ENCODE measurements at places on chromosomes 3 and 15.

DNA sequence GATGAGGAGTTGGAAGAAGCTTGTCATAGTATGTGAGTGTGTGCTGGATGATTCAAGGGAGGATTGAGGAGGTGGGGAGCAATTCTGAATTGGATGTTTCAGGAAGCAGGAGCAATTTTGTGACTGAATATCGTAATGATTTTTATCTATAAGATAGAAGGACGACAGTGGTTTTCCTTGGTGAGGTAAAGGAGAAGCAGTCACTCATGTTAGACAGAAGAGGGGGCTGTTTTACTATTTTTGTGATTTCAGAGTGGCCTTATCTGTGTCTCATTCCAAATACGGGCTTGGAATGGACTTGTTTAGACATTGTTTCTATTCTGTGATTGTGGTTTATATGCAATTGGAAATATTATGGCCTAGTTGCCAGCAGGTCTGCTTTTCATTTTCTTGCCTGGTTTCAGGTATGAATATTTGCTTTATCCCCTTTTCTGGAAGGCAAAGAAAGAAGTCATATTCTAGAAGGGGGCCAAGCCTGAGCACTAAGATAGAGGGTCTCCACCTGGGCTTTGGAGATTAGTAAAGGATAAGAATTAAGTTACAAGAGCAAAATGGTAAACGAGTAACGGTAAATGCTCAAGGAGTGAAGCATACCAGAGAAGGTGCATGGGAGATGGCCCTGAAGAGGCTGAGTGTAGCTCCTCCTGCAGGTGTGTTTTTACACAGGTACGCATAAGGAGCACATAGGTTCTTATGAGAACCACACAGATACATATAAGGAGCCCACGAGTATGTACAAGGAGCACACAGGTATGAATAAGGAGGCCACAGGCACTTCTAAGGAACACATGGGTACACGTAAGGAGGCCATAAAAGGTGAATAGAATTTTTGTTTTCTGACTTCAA, 124.6 kb upstream of the KCNAB1 start:
- DNase-seq: peak; percentile 67

GRCh38 chr3:85572978-85573377, 614.2 kb downstream of the CADM2 start:
- no peak for DNase-seq

- DNase-seq: no peak
Measured at GRCh38 chr3:45841420-45841756, 531 bp downstream of the LZTFL1 start.

- no peak for DNase-seq
Measured at GRCh38 chr15:39851500-39852092, 68.5 kb downstream of the GPR176 start.

- peak; percentile 42 for DNase-seq
Measured at GRCh38 chr15:74725845-74726773, 781 bp upstream of the CYP1A1 start.

DNA sequence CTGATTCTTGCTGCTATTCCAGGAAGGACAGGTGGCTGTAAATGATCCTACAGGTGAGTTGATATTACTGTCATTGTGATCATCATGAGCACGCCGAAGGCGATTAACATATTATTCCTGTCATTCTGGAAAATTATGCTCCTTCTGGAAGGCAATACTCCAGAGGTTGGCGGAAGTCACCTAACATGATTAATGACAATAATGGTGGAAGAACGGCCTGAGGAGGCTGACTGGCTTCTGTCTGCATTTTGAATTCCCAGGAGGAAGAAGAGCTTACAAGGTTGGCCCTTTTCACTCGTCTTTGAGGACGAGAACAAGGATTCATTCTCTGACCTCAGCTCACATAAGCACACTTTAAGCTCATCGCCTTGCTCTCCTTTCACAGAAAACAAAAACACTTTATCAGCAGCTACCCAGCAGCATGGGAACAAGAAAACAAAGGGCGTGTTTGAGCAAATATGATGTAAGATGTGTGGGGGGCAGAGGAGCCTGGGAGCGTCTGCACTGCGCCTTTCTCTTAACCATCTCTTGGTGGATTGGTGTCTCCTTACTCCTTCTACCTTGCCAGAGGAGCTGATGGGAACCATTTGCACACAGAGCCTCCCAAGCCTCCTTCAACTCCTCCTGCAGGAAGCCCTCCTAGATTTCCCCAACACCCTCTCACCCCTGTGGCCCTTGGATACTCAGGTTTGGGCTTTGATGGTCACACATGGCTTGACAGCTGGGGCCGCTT, 23.0 kb downstream of the ACSBG1 start:
- DNase-seq: no peak

GRCh38 chr3:71121429-71122167, 461.9 kb downstream of the FOXP1 start:
- no peak for DNase-seq

DNA sequence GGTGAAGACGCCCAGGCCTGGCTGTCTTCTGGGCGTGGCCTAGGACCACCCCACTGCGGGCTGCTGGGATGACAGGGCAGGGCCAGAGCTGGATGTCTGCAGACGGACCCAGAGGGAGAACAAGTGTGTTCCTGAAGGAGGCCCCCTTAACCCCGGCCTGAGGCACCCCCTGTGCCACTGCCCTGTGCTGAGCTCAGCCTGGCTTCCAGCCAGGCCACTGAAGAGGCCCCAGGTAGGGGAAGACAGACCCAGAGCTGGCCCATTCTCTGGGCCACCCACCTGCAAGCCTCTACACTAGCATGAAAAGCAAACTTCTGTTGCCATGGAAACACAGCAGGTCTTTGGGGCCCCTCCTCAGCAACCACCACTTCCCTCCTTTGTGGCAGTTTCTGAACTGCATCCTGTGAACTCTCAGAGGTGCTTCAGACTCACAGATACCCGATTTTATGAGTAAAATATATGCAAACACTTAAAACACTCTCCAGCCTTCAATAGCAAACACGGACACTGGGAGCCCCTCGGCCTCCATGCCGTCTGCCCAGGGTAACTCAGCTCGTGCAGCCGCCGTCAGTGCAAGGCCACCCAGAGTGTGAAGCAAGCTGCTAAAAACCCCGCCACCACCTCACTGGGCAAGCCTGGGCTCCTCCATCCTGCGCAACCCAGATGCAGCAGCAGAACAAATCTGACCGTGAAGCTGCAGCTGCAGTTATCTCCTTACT, 42.5 kb downstream of the CMTM6 start:
- DNase-seq: peak; percentile 69

GRCh38 chr3:108462899-108463298, 47.5 kb downstream of the MYH15 start:
- no peak for DNase-seq

DNA sequence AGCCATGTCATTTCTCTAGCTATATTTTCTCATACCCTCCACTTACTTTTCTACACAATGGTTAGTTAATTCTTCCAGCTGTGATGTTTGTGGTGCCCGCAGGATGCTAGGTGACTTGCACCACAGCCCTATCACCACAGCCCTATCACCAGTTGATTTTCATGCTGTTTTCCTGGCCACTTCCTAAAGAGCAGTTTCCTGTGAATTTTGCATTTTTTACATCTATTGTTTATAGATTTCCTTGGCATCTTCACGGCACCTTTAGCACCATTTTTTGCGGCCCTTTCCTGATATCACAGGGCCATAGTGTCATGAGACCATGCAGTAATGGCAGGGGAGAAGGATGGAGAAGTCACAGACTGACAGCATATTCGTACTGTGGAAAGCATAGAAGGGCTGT, 132.9 kb upstream of the PRICKLE2 start:
- no peak for DNase-seq

DNA sequence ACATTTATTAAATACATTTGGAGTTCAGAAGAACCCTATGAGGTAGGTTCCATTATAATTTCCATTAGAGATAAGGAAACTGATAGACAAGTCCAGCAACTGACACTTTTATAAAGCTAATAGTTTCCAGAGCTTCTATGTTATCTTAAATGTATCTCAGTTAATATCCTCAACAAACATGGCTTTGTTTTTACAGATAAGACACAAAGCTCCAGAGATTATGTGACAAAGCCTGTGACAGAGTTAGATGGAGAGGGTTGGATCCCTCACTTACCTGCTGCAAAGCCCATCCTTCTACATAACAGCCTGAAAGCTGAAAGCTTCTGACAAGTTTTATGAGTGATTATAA, 473 bp upstream of the COMMD2 start:
- no peak for DNase-seq

DNA sequence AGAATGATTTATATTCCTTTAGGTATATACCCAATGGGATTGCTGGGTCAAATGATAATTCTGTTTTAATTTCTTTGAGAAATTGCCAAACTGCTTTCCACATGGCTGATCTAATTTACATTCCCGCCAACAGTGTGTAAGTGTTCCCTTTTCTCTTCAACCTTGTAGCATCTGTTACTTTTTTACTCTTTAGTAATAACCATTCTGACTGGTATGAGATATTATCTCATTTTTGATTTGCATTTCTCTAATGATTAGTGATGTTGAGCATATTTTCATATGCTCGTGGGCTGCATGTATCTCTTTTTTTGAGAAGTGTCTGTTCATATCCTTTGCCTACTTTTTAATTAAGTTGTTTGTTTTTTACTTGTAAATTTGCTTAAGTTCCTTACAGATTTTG, 1264.2 kb downstream of the OTOL1 start:
- no peak for DNase-seq

DNA sequence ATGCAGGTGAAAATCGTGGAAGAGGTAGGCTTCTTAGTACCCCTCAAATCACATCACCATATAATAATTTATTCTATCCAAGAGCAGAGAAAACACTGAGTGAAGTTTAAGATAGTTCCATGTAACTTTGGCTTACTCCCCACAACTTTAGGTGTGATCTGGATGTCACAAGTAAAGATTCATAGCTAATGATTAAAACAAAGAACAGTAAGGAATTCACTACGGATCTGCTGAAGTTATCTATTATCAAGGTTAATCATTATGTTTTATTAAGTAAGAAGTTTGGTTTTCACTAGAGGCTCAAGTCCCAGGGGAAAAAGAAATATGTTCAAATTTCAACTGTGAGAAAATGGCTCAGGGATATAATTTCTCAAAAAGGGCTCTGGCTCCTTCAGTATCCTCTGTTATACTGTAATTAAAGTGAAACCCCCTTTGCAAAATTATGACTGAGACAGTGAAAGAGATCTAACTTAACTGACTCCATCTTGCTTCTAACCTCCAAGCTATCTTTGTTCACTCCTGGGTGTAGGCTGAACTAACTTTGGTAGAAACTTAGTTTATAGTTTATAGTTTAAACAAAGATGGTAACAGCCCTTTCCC, 17.1 kb downstream of the CD80 start:
- DNase-seq: no peak

- no peak for DNase-seq
Measured at GRCh38 chr3:118968640-118969039, 66.0 kb downstream of the IGSF11 start.

DNA sequence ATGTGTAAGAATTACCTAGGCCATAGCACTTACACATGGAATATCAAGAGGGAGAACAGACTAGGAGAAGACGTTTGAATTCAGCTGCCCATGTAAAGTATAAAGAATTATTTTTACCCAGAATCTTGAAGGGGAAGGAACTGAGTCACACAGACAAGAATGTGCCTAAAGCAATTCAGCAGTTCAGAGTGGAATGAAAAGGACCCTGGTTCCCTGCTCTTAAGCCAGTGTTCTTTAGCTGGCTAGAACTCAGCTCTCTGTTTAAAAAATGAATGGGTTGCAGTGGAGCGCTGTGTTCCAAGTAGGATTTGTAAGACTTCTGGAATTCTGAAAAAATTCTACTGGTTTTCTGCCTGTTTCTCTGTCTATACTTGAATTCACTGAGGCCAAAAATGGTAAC, 440.2 kb downstream of the LPP start:
- no peak for DNase-seq

GRCh38 chr15:73972984-73973682, 19.0 kb downstream of the STOML1 start:
- DNase-seq: peak; percentile 65

- DNase-seq: no peak
Measured at GRCh38 chr3:173465112-173465511, 67.6 kb downstream of the NLGN1 start.

- peak; percentile 12 for DNase-seq
Measured at GRCh38 chr3:154095832-154096421, 25.3 kb upstream of the ARHGEF26 start.

GRCh38 chr15:30962659-30963058, 28.8 kb downstream of the MTMR10 start:
- no peak for DNase-seq

- no peak for DNase-seq
Measured at GRCh38 chr15:43118829-43119228, 13.0 kb upstream of the UBR1 start.

GRCh38 chr3:186552408-186553031, 8.3 kb upstream of the CRYGS start:
- DNase-seq: no peak

GRCh38 chr3:136818769-136819391, at the start of gene SLC35G2:
SLC35G2 (plus strand) TSS chr3:136819126; CDS start chr3:136854461, 35,335 bp downstream.
- DNase-seq: peak; percentile 60

DNA sequence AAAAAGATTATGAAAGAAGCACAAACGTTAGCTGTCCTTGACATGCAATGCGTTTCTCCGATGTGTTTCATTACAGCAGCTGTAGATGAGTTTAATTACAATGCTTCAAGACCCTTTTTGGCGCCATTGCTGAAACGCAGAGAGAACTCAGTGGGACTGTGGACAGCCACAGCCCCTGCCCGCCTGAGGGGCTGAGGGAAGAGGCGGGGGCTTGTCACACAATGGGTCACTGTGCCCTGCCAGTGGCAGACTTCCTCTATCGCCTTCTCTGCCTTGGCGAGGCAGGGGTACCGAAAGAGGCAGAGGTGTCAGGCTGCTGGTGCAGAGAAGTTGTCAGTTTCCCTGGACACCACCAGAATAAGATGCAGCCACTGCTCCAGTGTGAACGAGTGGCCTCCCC, 252.0 kb downstream of the NR2F2 start:
- DNase-seq: no peak

DNA sequence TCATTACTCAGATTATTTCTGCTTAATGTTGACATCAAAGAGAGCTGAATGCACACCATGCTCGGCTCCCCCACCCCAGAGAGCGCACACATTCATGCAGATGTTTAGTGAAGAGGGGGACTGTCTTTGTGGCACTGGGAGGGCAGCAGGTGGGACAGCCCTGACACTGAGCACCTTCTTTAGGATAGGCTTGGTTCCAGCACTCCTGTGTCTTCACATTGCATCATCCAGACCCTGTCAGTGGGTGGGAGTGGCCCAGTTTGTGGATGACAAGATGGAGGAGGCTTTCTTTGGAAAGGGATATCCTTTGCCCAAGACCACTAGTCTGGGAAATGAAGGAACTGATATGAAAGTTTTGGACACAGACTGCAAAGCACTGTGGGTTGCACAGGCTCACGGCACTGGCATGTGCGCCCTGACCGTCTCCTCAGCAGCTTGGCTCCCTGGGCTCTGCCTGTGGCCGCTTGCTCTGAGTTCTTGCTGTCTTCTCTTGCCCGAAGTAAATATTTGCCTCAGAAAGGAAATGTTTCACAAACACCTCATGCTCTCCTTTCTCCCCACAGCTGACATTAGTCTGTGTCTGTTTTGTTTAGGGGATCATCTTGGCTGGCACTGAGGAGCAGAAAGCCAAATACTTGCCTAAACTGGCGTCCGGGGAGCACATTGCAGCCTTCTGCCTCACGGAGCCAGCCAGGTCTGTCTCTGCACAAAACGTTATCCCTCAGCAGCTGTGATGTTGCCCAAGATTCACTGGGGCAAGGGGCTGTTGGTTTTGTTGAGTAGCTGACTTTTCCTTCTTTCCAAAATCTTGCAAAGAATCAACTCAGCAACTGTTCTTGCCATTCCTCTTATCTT, 16.6 kb downstream of the ACAD9 start:
- DNase-seq: no peak
